NCI-H345 (cell line): ENCODE measurements at places on chromosomes 7 and 10.

GRCh38 chr7:159007996-159008389 is 136.7 kb downstream of the VIPR2 start:
- DNase-seq = no peak

DNA sequence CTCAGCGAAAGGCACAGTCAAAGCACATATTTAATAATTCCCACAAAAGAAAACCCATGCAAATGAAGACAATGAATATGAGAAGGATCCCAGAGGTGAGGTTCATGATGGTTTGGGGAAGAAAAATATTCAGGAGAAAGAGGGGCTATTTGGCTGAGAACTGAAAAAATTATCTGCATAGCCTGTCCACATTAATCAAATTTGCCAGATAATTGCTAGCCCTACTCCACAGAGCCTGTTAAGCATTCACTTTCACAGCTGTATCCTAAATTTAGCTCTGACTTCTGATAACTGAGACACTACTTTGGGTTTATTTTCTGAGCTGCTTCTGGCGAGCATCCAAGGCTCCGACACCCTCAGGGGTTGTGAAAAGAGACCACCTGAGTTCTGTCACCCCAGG is 176.2 kb downstream of the HERPUD2 start:
- no peak for DNase-seq

- no peak for DNase-seq
Observed at GRCh38 chr10:58795560-58795959, 282.9 kb downstream of the BICC1 start.

DNA sequence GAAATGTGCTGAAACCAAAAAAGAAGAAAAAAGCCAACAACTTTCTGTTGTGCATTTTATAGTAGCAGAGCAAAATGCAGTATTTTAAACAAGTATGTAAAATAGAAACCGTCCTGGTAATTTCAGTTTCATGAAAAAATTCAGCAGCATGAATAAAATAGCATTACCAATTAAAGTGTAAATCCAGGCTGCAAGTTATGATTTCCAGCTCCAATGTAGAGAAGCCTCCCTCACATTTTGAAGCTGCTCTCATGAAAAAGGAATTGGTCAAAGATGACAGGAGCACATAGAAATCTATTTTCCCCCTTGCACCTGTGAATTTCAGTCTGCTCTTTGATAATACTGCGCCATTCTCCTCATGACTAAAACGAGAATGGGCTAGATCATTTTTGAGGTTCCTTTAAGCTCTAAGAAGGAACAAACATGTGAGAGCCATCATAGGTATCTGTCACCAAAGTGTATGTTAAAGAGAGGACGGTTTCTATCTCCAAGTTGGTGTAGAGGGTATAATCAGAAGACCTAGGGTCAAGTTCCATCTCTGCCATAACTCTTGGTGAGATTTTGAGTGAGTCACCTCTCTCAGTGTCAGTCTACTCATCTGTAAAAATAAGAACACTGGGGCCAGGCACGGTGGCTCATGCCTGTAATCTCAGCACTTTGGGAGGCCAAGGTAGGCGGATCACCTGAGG is 107.5 kb downstream of the MTPAP start:
- no peak for DNase-seq

DNA sequence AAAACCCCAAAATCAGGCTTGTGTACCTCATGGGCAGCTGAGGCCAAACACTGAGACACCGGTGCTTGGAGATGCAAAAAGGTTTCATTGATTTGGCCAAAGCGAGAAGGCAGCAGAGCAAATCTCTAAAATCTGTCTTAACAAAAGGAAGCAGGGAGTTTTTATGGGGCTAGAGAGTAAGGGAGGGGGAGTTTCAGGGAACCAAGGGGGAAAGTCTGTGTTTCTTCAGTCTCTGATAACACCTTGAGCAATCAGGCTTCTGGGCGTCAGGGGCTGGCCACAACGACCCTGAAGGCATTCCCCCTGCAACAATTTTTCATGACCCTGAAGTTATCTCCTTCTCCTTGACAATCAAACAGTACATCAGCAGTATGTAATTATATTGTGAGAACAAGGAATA is 2.7 kb upstream of the ZNF786 start:
- DNase-seq = no peak

GRCh38 chr7:147483634-147484292 is 1106.8 kb upstream of the C7orf33 start:
- peak; percentile 23 for DNase-seq

- no peak for DNase-seq
Observed at GRCh38 chr10:118901380-118901779, 128.1 kb upstream of the NANOS1 start.
